Trophoblast cell (in vitro differentiated cells and primary cell): ENCODE measurements at places on chromosomes 7 and 10.

- DNase-seq, result no peak
Observed at GRCh38 chr7:48441848-48442492, 270.7 kb downstream of the ABCA13 start.

DNA sequence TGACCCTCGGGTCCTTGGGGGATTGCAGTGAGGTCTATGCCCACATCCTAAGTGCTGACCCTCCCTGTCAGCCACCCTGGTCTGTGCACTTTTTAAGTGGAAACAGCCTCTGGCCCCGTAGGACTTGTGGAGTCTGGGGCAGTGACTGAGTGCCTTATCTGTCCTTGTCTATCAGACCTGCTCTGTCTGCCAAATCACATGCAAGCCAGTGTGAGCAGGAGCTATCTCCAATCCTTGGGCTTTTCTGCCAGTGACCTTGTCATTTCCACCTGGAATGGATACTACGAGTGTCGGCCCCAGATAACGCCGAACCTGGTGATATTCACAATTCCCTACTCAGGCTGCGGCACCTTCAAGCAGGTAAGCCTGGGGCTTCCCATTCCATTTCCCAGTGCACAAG is 62.7 kb downstream of the C10orf120 start:
- no peak for DNase-seq

DNA sequence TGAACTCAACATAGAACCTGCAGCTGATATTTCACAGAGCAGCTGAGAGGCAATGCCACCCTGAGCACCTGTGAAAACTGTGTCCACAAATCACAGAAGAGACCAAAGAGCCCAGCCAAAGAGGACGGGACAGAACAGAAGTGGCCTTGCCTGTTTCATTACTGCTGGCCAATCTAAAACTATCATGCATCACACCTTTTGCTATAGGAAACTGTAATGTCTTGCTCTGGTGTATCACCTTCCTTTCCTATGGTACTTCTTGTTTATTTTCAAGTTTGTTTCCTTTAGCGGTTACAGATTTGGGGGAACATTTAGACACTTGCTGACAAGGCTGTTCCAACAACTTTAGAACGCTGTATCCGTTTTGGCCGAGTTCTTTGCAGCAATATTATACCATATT is 80.3 kb downstream of the PIP4K2A start:
- DNase-seq, result no peak

DNA sequence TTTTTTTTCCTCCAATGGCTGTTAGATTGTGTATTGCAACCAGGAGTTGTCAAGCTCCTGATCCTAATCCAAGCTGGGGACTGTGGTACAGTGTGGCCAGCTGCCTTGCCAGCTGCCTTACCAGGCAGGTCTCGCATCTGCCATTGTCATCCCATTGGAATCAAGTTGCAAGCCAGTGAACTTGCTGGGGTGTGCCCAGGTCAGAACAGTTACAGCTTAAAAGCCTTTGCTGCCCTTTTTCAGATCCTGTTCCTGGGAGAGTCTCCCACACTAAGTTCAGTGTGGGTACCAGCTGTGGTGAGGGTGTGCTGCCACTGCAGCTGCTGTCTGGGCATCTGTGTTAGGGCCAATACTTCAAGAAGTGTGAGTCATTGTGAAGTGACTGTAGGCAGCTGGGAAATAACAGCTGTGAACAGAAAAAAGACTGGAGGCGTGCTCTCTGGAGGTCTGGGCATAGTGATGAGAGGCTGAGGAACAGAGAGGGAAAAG is 72.8 kb downstream of the CCNY start:
- DNase-seq, result no peak

DNA sequence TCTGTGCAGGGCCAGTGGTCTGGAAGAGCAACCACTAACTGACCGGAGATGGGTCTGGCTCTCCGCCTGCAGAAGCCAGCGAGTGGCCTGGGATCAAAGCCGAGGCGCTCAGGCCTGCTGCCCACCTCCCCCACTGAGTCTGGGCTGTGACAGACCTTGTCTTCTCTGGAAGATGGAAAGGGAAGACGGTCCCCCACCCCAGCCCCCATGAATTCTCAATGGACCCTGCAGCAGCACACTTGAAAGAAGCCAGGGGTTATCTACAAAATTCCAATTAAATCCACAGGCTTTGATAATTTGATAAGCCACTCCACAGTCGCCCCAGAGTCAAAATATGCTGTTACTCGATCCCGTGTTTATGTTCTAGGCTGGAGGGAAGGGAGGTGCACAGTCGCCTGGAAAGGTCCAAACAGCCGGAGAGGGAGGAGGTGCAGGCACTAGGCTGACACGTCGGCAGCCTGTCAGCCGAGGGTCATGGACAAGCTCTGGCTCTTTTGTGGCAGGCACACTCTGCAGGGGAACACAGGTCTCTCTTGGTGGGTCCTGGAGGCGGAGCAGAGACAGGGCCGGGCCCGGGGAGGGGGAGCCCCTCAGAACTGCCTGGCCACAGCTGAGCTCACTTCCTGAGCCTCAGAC is 134.9 kb downstream of the SH3PXD2A start:
- DNase-seq, result no peak

DNA sequence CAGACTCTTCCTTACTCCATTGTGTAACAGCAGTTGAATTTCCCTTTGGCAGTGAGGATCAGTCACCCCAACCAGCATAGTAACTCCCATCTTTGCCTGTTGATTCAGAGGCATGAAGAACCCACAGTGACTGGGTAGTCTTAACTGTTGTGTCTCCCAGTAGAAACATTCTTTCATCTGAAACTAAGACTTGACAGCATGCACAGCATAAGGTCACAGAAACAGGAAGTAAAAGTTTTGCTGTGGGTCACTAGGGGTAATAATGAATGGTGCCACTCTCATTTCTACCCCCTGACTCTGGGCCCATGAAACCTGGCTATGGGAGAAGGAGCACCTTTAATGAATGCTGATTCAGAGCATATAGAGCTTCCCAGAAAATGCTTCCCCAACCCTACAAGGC is 8.3 kb upstream of the FRMPD2 start:
- no peak for DNase-seq

DNA sequence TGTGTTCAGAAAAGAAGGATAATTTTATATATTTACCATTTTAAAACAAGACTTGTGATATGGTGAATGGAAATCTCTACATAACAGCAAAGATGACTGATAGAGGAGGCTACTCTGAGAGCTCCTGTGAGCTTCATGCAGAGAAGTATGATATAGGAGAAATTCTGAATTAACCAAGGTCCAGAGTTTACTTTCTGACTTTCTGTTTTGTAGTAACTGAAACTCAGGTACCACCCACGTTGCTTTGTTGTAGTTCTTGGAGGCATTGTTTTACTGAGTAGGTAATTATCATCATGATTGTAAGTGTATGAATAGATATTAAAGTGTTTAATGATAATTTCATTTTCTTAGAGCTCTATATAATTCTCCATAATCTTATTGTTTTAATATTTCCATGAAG is 18.0 kb upstream of the SFR1 start:
- no peak for DNase-seq

DNA sequence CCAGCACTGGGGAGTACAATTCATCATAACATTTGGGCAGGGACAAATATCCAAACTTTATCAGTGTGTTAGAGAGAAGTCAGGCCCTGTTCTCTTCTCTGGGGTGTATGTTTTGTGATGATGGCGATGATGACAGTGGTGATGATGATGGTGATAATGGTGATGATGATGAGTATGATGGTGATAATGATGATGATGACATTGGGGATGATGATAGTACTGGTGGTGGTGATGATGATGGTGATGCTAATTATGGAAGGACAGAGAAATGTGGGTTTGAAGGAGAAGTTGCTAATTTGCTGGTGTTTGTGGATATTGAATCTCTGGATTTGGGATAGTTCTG is 64.0 kb downstream of the CAMK1D start:
- DNase-seq, result no peak
